Stimulated activated CD4-positive, alpha-beta T cell treated with anti-CD3 and anti-CD28 coated beads, Interleukin-15, amount 100 ng/mL, for 24 hours (primary cell): ENCODE measurements at places on chromosomes 1 and 21.

DNA sequence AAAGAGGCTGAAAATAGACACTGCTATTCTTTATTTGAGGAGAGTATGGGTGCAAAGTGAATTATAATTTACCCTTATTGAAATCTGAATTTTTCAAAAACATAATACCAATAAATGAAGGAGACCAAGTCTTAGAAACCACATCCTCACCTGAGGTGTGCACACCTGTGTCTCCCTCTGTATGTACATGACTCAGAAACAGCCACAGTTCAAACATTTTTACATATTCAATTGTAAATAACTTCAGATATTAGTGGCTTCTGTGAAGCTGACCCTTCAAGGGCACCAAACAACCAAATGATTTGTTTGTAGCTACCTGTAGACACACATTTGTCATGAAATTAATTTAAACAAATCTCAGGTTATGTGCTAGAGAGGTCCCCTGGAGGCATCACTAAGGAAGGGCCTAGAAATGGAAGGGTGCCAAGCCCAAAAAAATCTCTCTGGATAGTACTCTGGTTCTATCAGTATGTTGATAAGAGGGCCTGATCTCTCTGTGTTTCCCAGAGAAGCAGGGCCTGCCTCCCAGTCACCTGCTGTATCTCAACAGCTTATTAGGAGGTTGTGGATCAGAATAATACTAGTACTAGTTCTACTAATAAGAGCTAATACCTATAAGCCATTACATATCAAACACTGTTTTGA, 28.1 kb downstream of the ERI3 start:
- DNase-seq = no peak

GRCh38 chr1:28197682-28198415, 21.4 kb upstream of the PTAFR start:
- no peak for DNase-seq

DNA sequence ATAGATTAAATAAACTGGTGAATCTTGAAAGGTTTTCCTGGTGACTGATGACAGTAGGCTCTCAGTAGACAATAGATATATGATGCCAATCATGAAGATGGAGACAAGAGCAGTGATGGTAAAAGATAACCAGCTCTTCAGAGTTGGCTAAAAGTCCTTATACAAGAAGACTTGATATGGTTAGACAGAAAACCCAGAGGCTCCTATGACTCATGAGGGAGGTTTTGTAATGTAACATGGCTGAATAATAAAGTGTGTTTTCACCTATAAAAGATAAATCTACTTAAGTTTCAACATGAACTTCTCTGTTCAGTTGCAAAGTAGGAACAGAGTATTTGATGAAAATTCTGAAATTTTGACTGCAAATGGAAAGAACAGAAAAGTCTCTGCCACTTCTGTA, 12.7 kb upstream of the CRNN start:
- DNase-seq = no peak

- DNase-seq = no peak
These were observed 118.3 kb downstream of the GALNT2 start for GRCh38 chr1:230185076-230186001.

GRCh38 chr1:17423781-17424245, 15.7 kb downstream of the RCC2 start:
- DNase-seq = no peak

GRCh38 chr1:201028461-201028889, 5.0 kb upstream of the KIF21B start:
- no peak for DNase-seq

GRCh38 chr21:31609081-31609480, 50.4 kb upstream of the SOD1 start:
- DNase-seq = no peak

DNA sequence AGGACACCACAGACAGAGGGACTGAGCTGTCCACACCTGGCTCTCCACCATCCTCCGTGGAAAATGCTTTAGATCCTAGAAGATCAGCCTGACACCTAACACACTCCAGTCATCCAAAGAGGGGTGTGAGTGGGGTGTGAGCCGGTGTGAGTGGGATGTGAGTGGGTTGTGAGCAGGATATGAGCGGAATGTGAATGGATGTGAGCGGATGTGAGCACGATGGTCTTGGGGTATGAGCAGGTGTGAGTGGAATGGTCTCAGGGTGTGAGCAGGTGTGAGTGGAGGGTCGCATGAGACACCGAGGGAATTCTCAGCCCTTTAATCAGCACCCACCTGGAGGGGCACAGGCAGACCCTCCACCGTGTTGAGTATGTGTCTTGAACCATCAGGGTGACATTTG, 851 bp downstream of the TCP10L start:
- DNase-seq = no peak
